PC-3 (cell line): ENCODE measurements at places on chromosomes 2 and 18.

GRCh38 chr2:38076710-38077430 lies 919 bp upstream of the CYP1B1 start:
- peak overlapping the region; percentile 85 for H3K27ac ChIP-seq
- peak; percentile 84 for DNase-seq
- peak overlapping the region; percentile 69 for H3K4me3 ChIP-seq
- H3K36me3 ChIP-seq: no peaks in the 10 kb centered on the region
- H3K27me3 ChIP-seq: peaks cover 34% of the 10 kb centered on the region

DNA sequence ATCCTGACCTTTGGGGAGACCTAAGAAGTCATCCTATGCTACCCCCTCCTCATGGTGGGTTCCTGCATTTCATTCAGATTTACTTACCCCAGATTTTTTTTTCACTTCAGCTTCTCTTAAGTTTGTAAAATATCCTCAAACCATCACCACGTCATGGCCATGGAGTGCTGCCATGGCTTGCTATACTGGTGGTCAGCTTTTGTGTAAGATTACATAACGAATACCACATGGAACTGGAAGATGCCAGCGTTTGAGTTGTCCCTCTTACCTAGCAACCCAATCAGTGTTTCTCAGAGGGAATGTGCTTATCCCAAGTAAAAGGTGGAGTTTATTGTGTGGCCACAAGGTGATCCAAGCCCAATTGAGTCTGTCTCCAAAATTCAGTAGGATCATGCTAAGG lies 148.6 kb upstream of the ALPP start:
- no peak overlapping the region for H3K27ac ChIP-seq
- no peaks in the 10 kb centered on the region for H3K36me3 ChIP-seq
- no peak overlapping the region for H3K4me3 ChIP-seq
- no peak for DNase-seq

DNA sequence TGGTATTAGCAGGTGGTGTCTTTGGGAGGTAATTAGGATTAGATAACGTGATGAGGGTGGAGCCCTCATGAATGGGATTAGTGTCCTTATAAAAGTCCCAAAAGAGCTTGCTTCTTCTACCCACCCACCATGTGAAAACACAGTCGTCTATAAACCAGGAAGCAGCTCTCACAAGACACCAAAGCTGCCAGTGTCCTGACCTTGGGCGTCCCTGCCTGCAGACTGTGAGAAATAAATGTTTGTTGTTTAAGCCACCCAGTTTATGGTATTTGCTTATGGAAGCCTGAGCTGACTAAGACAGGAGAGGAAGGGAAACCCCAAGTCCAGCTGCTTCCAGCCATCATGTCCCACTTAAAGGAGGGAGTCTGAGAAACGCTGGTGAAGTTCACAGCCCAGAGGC lies 13.6 kb downstream of the ADI1 start:
- no peak overlapping the region for H3K4me3 ChIP-seq
- peaks cover 24% of the 10 kb centered on the region for H3K36me3 ChIP-seq

DNA sequence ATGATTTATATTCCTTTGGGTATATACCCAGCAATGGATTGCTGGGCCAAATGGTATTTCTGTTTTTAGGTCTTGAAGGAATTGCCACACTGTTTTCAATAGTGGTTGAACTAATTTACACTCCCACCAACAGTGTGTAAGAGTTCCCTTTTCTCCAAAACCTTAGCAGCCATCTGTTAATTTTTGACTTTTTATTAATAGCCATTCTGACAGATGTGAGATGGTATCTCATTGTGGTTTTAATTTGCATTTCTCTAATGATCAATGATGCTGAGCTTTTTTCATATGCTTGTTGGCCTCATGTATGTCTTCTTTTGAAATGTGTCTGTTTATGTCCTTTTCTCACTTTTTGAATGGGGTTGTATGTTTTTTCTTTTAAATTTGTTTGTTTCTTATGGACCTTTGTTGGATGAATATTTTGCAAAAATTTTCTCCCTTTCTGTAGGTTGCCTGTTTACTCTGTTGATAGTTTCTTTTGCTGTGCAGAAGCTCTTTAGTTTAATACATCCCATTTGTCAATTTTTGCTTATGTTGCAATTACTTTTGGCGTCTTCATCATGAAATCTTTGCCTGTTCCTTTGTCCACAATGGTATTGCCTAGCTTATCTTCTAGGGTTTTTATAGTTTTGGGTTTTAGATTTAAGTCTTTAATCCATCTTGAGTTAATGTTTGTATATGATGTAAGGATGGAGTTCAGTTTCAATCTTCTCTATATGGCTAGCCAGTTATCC lies 119.7 kb upstream of the XIRP2 start:
- H3K4me1 ChIP-seq: no peaks in the 10 kb centered on the region
- no peak for DNase-seq
- H3K4me3 ChIP-seq: no peak overlapping the region
- H3K27ac ChIP-seq: no peak overlapping the region

GRCh38 chr2:39524061-39524460 lies 87.0 kb upstream of the MAP4K3 start:
- H3K4me1 ChIP-seq: peaks cover 28% of the 10 kb centered on the region
- no peaks in the 10 kb centered on the region for H3K27me3 ChIP-seq
- no peak overlapping the region; the same call in 1 of the 2 replicates for H3K4me3 ChIP-seq
- peak overlapping the region; percentile 75 for H3K27ac ChIP-seq
- H3K36me3 ChIP-seq: peaks cover 6% of the 10 kb centered on the region; the same call in 1 of the 2 replicates

DNA sequence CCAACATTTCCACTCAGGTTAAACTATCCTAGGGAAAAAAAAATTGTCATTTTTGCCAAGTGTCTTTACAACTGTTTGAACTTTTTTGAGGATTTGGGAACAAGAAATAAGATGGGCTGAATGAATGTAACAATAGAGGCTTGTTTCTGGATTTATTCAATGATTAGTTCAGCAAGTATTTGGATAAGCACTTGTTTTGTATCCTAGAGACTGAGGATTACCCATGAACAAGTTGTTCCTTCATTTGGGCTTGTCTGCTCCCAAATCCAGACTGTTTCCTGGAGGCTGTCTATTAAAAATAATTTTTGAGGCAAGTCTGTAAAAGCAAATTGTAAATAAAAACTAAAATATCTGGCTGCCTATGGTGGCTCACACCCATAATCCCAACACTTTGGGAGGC lies 62.0 kb upstream of the CSRNP3 start:
- DNase-seq: peak; percentile 25
- H3K4me3 ChIP-seq: no peak overlapping the region
- peak overlapping the region; percentile 54 for H3K27ac ChIP-seq
- H3K4me1 ChIP-seq: peaks cover 38% of the 10 kb centered on the region
- H3K27me3 ChIP-seq: no peaks in the 10 kb centered on the region

DNA sequence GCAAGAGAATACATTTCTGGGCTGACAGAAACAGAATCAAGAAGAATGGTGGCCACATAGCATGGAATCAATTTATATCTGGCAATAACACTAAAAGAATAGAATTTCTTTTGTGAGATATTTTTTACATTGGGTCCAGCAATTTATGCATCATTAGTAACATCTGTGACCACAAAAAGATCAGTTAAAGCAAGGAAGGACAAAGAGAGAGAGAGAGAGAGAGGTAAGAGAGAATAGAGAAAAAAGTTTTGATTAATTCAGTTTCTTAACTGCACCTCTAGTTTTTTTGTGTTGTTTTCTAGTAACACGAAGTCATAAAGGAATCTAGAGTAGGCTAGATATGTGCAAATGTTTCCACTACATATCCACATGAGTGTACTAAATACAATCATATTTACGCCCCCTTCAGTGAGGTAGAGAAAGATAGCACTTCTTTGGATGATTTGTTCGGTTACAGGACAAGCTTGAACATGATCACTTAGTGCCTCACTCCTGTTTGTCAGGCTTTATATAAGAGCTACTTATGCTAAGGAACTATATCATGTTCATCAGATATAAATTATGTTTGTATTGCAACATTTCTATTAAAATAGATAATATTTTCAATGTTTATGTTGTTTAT lies 247.4 kb upstream of the COL3A1 start:
- no peak overlapping the region for H3K27ac ChIP-seq
- H3K4me1 ChIP-seq: no peaks in the 10 kb centered on the region
- H3K36me3 ChIP-seq: no peaks in the 10 kb centered on the region
- H3K27me3 ChIP-seq: no peaks in the 10 kb centered on the region

DNA sequence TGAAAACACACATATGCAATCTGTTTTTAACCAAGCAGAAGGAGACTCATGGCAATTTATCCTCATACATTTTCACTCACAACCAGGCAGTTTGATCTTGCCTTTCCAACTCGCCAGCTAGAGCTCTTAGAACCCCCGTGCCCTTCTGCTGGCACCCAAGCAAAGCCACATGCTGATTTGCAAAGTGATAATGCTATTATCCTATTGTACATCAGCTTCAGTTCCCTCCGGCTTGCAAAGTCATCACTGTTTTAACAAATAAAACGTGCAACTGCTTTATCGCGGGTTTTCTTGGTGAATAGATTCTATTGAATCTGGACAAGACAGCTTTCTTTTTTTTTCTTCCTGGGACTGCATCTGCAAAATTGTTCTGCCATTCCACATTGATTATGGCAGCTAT lies 314.6 kb downstream of the LNPK start:
- peaks cover 62% of the 10 kb centered on the region for H3K27me3 ChIP-seq
- no peak overlapping the region for H3K4me3 ChIP-seq
- no peak overlapping the region for H3K27ac ChIP-seq
- no peak for DNase-seq
- H3K36me3 ChIP-seq: no peaks in the 10 kb centered on the region
- no peaks in the 10 kb centered on the region for H3K4me1 ChIP-seq

DNA sequence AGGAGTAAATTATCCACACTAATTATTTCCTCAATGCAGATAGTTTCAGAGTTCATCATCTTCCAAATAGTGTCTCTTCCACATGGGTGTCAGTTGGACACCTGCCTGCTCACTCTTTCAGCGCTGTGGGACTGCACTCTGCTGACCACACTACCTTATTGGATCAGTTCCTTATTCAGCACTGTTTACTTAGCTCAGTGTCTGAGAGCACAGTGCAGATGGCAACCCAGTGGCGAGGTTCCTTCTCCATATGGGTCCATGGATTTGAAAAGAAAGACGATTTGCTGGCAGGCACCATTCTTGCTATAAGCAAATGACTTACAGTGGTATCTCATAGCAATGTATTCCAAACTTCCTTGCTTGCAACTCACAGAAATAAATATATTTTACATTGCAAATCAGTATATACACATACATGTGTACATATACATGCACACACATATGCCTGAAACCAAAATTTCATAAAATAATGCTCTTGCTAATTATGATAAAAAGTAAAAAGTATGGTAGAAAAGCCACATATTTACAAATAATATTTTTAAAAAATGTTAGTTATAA lies 354.8 kb downstream of the INSIG2 start:
- 0 out of 2 replicates have a peak, but pooled peaks cover 3% of the 10 kb centered on the region for H3K27me3 ChIP-seq
- peaks cover 12% of the 10 kb centered on the region for H3K4me1 ChIP-seq
- H3K27ac ChIP-seq: no peak overlapping the region
- no peak overlapping the region for H3K4me3 ChIP-seq
- H3K36me3 ChIP-seq: no peaks in the 10 kb centered on the region
- no peak for DNase-seq

DNA sequence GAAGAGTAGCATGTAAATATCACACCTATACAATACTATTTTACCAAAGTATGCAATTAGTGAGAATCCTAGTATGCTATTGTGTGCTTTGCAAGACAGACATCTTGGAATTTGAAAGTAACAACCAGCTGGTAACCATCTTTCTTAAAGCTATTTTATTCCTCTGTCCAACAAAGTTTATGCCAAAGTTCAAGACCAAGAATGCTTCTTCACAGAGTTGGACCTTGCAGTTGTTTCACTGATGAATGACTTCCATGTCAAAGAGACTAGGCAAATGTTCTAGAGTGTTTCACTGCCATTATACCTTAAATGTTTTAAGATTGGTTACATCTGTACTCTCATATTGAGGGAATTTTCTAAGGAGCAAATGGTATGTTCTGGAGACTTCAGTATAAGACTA lies 215.2 kb upstream of the CRIM1 start:
- H3K27ac ChIP-seq: no peak overlapping the region
- no peak for DNase-seq
- H3K27me3 ChIP-seq: peaks cover 33% of the 10 kb centered on the region; the same call in 1 of the 2 replicates
- no peaks in the 10 kb centered on the region for H3K36me3 ChIP-seq
- H3K4me1 ChIP-seq: no peaks in the 10 kb centered on the region
- no peak overlapping the region for H3K4me3 ChIP-seq

GRCh38 chr2:138712212-138712979 lies 67.8 kb downstream of the NXPH2 start:
- peak; percentile 40 for DNase-seq
- no peaks in the 10 kb centered on the region for H3K27me3 ChIP-seq
- H3K4me3 ChIP-seq: no peak overlapping the region
- peaks cover 10% of the 10 kb centered on the region for H3K4me1 ChIP-seq

DNA sequence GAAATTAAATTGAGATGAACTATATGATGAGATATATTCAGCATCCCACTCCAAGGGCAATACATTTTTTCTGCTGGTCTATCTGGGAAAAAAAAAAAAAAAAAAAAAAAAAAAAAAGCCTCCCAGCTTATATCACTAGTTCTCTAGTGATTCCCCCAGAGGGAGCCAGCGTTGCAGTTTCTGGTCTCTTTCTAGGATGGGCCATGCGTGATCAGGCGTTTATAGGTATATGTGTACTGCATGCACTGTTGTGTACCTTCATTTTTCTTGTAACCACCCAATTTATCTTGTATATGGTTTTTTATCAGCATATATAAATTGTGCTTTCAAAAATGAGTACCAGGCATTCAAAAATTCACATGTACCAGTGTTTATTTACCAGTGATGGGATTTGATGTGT lies 35.1 kb downstream of the DCDC2C start:
- no peak overlapping the region for H3K27ac ChIP-seq
- H3K36me3 ChIP-seq: no peaks in the 10 kb centered on the region
- H3K4me3 ChIP-seq: no peak overlapping the region
- H3K4me1 ChIP-seq: no peaks in the 10 kb centered on the region
- peak; percentile 66 for DNase-seq

DNA sequence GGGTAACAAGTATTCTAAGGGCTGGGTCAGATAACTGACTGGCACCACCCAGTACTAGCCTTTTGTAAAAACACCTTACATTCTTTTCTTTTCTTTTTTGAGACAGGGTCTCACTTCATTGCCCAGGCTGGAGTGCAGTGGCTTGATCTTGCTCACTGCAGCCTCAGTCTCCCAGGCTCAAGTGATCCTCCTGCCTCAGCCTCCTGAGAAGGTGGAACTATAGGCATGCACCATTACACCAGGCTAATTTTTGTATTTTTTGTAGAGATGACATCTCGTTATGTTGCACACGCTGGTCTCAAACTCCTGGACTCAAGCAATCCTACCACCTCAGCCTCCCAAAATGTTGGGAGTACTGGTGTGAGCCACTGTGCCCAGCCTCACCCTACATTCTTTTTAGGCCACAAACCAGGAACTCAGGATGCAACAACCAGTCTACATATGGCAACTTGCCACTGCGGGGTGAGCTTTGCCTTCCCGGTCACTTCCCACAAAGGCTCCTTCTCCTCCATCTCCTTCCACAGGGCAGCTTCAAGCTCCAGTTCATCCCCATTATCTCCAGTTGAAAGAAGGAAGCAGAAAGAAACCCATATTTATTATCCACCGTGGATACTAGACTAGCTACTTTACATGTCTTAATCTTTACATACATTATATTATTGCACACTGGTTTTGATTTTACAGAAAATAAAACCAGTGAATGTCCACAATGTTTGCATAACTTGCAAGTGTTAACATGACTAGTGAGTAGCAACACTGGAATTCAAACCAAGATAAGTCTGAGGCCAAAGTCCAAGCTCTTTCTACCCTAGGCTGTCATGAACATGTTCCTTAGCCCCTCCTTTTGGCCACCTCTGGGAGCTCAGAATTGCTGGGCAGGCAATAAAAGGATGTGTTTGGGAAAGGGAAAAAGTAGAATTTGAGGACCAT lies 23.7 kb upstream of the AP1S3 start:
- peaks cover 42% of the 10 kb centered on the region for H3K4me1 ChIP-seq
- DNase-seq: peak; percentile 95
- no peaks in the 10 kb centered on the region for H3K27me3 ChIP-seq
- peak overlapping the region; percentile 97 for H3K27ac ChIP-seq
